HFFc6 (cell line): ENCODE measurements at places on chromosomes 16 and 17. TPM values are rescaled to one million over a fixed set of nuclear protein-coding genes. Genes with fewer than 3 reads are reported as not detected.

Gene TCAP
- 0.13 to 0.26 TPM (median 0.21 TPM) in 3 replicates for total RNA-seq

Gene XYLT2
- total RNA-seq = 39.8 to 42.7 TPM (median 40.2 TPM) in 3 replicates

Gene IRX6
- total RNA-seq = not detected in 3 replicates

Gene MT1E
- 183 to 457 TPM (median 306 TPM) in 3 replicates for total RNA-seq

Gene TMEM204
- total RNA-seq = 15.4 to 27.5 TPM (median 26.2 TPM) in 3 replicates

Gene KRT9
- total RNA-seq = 0.15 TPM in 1 of 3 replicates, not detected in the others

Gene PGP
- total RNA-seq = 12.9 and 15.1 TPM in 2 replicates

DNA sequence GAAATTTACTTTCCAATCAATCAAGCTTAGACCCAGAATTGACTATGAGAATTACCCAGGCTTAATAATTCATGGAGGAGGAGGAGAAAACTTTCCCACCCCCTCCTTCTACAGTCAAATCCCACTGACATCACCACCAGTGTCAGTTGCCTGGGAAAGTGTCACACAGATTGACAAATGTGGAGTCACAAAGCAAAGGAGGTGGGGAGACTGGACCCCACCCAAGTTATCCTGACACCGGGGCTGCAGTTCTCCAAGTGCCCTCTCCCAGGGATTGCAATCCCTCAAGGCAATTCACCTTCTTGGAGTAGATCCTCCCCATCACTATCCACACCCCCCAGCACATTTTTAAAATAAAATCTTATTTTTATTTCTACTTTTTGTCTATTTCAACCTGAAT, 100.2 kb upstream of the CDH11 start:
- H3K36me3 ChIP-seq = no peaks in the 10 kb centered on the region
- no peak overlapping the region for H3K27ac ChIP-seq
- no peak for DNase-seq
- no peaks in the 10 kb centered on the region; the same call in none of the 2 replicates for H3K27me3 ChIP-seq
- H3K4me3 ChIP-seq = no peak overlapping the region

DNA sequence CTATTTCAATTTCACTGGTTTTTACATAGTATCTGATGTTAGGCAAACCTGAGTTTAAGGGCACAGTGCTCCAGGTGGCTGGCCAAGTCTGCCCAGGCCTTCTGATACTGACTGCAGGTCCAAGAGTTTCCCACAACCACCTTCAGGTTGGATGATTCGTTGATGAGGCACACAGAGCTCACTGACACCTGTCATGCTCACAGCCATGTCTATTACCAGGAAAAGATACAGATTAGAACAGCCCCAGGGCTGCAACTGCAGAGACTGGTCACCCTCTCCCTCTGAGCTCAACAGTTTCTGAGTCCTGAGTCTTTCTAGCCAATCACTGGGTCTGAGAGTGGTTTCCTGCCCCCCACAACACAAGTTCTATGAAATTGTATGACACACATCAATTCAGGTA, 37.2 kb downstream of the MEAK7 start:
- no peak overlapping the region; the same call in 1 of the 2 replicates for H3K27ac ChIP-seq
- DNase-seq = no peak
- H3K27me3 ChIP-seq = no peaks in the 10 kb centered on the region
- H3K4me1 ChIP-seq = no peaks in the 10 kb centered on the region
- H3K4me3 ChIP-seq = no peak overlapping the region

GRCh38 chr16:4689864-4690704, 3.3 kb upstream of the NUDT16L1 start:
- no peaks in the 10 kb centered on the region for H3K36me3 ChIP-seq
- no peak overlapping the region for H3K4me3 ChIP-seq
- no peak for DNase-seq
- H3K27ac ChIP-seq = no peak overlapping the region
- H3K4me1 ChIP-seq = peaks cover 11% of the 10 kb centered on the region
